ENCODE measurements at places on chromosomes 2 and 18.
A peak's percentile ranks its signal among the peaks of the same experiment; 100 is the strongest.

GRCh38 chr2:216474925-216475670 is 23.5 kb upstream of the RPL37A start:
- DNase-seq: peak; percentile 80

GRCh38 chr18:34050661-34051060 is 174.1 kb downstream of the NOL4 start:
- DNase-seq: no peak

- no peak for DNase-seq
Observed at GRCh38 chr18:9756933-9757470, 48.9 kb downstream of the RAB31 start.

- no peak for DNase-seq
Observed at GRCh38 chr2:200449149-200449548, 60.7 kb downstream of the KCTD18 start.

DNA sequence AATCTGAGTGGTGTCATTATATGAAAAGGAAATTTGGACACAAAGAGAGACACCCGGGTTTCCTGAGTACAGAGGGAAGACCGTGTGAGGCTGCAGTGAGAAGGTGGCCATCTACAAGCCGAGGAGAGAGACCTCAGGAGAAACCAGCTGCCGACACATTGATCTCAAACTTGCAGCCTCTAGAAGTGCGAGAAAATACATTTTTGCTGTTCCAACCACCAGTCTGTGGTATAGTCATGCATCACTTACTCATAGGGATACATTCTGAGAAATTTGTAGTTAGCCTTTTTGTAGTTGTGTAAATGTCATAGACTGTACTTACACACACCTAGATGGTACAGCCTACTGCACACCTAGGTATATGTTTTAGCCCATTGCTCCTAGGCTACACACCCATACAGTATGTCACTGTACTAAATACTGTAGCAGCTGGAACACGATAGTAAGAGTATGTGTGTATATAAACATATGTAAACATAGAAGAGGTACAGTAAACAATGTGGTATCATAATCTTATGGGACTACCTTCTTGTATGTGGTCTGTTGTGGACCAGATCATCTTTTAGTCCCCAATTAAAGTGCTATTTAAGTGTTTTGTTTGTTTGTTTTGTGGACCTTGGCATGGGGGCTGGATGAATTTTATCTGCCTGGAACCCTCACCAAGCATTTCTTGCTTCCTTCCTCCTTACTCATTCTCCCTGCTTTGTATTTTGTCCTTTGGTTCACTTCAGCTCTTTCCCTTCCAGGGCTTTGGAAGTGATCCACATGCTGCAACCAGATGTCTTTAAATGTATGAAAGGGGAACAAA is 38.3 kb upstream of the SESTD1 start:
- DNase-seq: no peak

DNA sequence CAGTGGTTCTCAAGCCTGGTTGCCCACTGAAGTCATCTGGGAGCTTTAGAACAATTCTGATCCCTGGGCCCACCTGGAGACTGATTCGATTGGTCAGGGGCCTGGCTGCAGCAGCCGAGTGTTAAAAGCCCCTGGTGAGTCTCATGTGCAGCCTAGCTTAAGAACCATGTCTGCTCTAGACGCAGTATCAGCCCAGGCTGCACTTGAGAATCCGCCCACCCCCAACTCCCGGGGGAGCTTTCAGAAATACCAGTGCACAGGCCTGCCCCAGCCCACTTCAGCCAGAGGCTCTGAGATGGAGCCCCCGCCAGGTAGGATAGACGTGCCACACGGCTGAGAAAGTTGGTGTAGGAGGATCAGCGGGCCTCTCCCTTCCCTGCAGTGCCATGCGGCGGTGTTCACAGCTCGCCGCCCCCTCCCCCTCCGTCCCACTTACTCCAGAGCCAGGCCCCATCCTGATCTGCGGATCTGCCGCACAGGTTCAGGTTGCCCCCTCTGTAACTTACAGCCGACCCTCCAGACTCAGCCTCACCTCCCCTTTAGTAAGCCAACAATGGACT is 209.0 kb upstream of the RAB12 start:
- no peak for DNase-seq

DNA sequence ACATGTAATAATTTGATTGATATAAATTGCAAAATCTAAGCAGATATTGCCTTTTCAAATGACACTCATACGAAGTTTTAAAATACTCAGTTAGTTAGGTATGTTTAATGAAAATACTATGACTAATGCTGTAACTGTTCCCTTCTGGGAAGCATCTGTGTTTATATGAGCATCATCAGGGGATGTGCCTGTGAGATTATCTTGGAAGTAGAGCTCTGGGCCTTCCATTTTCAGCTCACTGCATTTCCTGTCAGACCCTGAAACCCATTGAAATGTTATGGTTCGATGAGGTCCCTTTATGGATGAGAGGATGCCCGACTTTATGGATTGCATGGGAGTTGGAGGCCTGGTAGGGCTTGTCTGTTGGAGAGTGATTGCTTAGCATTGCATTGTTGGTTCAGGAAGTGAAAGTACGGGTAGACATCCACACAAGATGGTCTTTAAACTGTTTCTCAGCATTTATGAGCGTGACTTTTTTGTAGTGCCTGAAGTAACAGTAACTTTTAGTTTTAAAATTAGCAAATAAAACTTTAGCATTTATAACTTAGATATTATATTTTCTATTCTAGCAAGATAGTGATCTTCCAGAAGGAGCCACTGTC is 28.7 kb downstream of the ELP2 start:
- no peak for DNase-seq

DNA sequence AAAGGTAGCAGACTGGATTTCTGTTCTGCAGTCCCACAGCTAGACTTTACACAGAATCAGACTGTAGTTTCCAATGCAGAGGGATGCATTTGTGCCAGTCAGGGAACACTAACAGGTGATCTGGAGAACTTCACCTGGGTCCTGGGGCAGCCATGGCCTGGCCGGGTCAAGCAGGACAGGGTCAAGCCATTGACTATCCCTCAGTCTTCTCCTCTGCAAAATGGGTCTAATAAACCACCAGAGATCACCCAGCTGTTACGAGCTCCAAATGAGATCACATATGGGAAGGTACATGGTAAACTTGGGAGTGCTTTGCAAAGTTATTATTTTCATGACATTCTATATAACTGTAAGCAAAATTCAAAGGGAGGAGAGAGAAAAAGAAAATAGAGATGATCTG is 294.1 kb downstream of the CDCA7 start:
- no peak for DNase-seq

GRCh38 chr2:218472988-218473387 is 54.1 kb downstream of the VIL1 start:
- DNase-seq: no peak

All from suppressor macrophage (primary cell).